ENCODE measurements at places on chromosomes 2 and 18.

DNA sequence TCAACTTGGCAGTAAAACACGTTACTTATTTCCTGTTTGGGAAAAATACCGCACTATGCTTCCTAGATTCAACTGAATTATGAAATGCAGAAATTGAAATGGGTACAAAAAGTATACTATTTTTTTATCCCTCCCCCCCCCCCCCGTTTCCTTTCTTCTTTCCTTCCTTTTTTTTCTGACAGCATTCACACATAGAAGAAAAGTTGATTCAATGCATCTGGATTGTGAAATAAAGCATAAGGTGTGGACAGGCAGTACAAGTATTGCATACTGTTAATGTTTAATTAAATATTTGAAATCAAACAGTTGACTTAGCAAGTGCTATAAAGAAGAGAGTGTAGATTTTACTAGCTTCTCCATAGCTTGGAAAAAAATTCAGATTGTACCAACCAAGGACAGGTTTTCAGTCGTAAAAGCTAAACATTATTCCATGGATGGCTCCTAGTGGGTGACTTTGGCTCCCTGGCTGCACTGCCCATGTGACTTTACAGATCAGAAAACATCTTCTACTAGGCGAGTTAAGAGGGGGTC is 21.6 kb upstream of the AGFG1 start:
- no peak for DNase-seq

GRCh38 chr2:19474128-19474527 is 115.7 kb upstream of the OSR1 start:
- no peak for DNase-seq

DNA sequence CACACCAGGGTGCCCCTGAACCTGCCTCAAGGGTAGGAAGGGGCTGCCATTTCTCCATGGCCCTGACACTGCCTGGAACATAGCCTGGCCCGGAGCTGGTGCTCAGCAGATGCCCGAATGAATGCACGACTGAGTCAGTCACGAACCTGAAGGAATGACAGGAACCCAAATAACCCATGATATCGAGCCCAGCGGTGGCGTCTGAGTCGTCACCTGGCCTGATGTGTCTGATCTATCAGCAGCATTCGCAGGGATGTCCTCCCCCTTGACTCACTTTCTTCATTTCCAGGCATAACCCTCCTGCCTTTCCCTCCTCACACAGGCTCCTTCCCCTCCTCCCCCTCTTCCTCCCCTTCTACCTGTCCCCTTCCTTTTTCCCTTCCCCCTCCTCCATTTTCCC is 52.1 kb upstream of the SMAD7 start:
- DNase-seq = no peak

- no peak for DNase-seq
Measured at GRCh38 chr2:46013726-46014125, 283.5 kb upstream of the EPAS1 start.

DNA sequence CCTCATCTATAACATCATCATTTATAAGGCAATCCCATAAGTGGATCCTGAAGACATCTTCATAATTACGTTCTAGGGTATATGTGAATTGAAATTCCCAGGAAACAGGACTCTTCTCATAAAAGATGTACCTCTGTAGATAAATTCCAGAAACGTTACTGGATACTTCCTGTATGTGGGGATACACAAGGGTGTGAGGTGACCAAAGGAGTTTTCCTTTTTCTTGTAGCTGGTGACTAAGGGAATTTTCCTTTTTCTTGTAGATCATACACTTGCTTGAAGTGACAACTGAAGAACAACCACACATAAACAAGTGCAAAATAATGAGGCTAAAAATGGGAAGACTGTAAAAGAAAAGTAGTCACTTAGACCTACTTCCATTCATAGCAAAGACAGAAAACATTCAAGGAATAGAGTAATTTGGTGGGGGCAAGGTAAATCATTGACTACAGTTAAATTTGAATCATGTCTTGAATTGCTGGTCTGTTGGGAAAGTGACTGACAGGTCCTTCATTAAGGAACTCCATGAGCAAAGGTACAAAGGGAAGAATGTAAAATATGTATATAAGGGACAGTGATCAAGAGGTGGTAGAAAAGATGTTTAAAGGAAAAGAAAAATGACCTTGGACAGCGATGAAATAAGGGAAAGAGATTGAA is 53.2 kb upstream of the UBE2E3 start:
- no peak for DNase-seq

GRCh38 chr2:43178602-43179542 is 47.5 kb downstream of the ZFP36L2 start:
- no peak for DNase-seq

DNA sequence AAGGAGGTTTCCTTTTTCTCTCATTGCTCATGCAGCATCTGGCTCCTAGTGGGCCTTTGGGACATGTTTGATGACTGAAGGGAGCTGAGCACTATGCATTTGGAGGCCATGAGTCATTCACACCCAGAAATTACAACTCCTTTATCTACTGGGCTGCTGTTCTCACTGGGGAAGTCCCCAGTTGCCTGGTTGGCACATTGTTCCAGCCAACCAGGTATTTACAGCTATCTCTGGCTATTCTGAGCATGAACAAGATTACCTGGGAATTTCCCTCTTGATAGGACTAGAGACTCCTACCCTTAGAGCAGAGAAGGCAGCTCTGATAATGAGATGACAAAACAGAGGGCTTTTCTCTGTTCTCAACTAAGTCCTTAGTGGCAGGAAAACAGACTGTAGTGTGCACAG is 206.5 kb downstream of the SETBP1 start:
- no peak for DNase-seq

DNA sequence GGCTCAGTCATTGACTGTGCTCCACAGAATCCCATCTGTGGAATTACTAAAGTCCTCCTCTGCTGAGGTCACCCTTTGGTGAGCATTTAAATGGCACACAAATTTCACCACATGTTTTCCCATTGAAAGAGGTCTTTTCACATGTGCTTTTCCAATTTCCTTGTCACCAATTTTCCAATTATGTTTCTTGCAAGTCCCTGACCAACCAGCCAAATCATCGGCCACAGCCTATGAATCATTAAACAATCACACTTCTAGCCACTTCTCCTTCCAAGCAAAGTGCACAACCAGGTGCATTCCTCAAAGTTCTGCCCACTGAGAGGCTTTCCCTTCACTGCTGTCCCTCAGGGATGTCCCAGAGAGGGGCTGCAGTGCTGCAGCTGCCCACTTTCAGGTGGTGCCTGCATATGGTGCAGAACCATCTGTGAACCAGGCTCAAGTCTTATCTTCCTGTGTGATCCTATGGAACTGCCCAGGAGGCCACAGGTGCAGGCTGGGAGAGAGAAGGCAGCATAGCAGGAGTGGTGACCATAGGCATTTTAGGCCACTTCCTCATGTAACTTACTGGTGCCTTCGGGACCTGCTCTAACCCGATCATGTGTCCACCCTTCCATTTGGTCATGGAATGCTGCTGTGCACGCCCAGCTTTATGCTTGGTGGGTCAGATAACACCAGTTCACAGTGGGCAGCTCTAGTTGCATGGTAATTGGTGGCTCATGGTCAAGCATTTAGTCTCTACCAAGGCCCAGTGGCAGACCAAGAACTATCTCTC is 153.0 kb downstream of the SEPTIN10 start:
- DNase-seq = no peak

DNA sequence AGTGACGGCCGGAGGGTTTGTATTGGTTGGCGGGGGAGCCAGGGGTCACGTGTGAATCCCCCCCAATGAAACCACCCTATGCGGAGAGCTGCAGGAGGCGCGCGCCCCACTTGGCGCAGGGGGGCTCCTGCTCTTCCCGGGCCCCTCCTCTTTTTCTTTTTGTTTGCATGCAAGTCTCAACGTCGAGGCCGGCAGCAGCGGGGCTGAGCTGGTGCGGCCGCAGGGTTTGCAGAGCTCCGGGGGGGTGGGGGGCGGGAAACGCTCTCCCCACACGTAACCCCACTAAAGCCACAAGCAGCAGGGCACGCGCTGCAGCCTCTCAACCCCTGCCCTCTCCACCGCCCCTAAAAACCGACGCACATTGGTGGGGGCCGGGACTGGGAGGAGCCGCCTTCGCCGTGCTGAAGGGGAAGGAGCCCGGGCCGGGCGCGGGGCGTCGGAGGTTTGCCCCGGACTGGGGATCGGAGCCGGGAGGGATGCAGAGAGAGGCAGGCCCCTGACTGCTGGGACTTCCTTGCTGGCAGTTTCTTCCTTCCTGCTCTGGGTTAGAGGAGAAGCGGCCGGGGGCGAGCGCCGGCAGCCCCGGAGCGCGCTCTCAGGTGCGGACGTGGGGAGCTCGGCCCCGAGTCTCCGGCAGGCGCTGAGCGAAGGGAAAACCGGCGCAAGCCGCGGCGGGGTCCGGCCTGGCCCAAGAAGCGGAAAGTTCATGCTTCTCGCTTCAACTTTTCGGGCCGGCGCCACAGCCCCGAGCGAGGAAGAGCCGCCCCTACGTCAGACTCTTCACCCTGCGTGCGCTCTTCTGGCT is 864 bp downstream of the LBH start:
- peak; percentile 58 for DNase-seq

- no peak for DNase-seq
Measured at GRCh38 chr18:79749251-79750191, 48.2 kb upstream of the KCNG2 start.

DNA sequence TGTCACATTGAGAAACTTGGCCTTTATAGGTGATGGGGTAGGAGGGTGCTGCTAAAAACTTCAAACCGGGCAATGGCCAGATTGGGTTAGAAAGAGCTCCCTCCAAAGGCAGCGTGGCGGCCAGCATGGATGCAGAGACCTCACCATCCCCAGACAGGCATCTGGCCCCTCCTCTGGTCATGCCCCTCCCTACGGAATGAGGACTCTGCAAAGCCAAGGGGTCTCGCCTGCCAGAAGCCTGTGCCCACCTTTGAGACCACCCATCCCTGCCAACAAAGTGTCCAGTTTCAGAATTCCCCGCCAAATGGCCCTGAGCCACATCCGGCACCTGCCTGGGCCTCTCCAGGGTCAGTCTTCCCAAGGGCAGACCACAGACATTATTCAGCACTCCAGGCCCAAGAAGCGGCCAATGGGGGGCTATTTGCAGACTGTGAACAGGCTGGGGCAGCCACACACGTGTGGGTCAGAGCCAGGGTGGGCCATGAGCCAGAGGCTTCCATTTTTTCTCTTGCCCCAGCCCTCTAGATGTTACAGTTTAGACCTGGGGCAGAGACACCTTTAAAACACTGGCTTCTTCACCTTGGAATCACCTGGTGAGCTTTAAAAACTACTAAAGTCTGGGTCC is 4.2 kb upstream of the ATP6V1B1 start:
- DNase-seq = no peak

- DNase-seq = no peak
Measured at GRCh38 chr2:120231974-120232635, 8.9 kb upstream of the TMEM185B start.

DNA sequence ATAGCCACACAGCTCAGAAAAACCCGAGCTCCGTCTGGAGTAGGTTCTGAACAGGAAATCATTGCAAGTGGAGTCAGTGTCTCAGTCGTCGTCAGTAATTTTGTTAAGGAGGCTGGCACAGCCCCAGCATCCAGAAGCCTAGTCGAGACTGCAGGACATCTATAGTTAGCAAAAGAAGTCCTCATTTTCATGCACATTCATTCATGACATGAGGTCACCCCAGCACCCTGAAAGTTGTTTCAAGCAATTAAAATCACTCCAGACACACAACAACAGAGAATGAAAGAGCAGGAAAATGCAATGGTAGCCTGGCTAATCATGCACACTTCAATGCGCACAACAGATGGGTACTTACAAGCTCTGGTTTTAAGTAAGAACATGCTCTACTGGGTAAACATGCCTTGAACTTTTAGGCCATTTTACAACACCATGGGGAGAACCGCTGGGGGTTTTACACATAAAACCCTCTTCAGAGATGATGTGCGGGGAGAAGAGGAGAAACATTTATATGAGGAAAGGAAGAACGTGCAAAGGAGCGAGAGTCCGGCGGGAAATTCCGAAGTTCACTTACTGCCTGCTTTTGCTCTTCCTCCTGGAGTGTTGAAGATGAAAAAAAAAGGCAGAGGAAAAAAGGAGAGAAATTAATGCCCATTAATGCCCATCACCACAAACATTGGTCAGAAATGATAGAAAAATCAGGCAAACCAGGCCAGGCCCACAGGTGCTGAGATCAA is 77.4 kb upstream of the DNMT3A start:
- DNase-seq = no peak

GRCh38 chr18:61896118-61896517 is 3.3 kb upstream of the RNF152 start:
- no peak for DNase-seq

DNA sequence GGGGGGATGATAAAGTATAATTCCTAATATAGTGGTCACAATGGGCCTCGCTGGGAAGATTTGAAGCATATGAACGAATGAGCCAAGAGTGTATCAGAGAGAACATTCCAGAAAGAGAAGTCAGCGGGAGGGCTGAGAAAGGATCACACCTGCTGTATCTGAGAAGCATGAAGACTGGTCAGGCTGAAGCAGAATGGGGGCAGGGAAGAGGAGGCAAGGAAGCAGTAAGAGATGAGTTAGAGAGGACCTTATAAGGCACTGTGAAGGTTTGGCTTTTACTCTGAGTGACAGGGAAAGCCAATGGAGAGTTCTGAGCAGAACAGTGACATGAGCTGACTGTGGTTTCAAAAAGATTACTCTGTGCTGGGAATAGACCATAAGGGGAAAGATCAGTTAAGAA is 73.5 kb downstream of the CHN1 start:
- DNase-seq = no peak

DNA sequence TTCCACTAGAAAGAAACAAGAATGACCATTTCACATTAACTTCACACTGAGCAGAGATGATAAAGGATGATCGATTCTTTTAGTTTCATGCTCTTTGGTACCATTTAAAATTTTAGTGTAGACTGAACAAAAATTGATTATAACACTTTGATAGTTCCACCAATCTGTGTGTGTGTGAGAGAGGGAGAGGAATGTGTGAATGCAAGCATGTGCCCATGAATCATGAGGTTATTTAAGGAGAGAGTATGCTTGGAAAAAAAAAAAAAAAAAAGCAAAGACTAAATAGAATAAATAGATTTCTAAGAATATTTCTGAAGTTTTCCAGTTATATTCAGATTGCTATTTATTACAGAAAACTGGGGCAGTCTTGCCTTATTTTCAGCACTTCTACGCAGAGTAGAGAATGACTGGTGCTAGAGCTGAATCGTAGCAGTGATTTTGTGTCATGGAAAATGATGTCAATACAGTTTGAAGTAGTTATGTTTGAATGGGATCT is 900.8 kb downstream of the SLC4A3 start:
- DNase-seq = no peak

DNA sequence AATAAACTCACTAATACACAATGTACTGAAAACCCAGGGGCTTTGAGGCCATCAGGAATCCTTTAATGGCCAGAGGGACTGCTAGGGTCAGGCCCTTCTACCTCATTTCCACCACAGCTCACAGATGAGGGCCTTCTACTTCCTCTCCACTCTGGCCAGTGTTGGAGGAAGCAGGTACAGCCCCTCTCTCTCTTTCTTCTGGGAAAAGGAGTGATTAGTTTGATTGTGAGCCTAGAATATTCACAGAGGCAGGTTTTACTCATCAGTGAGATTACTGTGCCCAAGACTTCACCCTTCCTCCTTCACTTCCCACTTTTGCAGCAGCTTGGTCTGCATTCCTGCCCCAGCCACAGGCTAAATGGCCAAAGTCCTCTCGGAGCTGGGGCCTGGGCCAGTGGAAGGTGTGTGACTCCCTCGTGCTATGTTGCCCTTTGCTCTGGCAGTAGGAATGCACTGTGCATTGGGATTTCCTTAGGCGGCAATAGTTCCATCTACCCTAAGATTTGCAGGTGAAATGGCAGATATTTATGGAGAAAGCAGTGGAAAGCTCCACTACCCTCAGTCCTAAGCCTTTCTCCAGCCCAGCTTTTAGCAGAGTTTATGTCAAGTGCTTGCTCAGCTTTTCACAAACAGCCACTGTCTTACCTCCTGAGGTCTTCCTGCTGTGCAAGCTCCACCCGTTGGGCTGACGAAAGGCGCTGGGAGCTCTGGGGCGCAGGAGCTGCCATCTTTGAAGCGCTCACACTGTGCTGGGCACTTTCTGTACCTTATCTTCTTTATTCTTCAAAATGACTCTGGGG is 36.2 kb upstream of the YES1 start:
- no peak for DNase-seq
